ENCODE measurements at places on chromosomes 7 and 10.

GRCh38 chr10:101818872-101819633, 809 bp upstream of the OGA start:
- DNase-seq: no peak

GRCh38 chr7:93203496-93203895, 22.8 kb downstream of the HEPACAM2 start:
- DNase-seq: no peak

DNA sequence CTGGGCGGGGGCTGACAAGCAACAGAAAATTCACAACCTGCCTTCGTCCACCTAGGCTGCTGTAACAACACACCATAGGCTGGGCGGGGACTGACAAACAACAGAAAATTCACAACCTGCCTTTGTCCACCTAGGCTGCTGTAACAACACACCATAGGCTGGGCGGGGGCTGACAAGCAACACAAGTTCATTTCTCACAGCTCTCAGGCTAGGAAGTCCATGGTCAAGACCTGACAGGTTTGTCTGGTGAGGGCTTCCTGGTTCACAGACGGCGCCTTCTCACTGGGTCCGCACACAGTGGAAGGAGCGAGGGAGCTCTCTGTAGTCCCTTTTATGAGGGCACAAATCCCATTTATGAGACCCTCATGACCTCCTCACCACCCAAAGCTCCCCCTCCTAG, 52.2 kb downstream of the DIP2C start:
- DNase-seq: no peak

DNA sequence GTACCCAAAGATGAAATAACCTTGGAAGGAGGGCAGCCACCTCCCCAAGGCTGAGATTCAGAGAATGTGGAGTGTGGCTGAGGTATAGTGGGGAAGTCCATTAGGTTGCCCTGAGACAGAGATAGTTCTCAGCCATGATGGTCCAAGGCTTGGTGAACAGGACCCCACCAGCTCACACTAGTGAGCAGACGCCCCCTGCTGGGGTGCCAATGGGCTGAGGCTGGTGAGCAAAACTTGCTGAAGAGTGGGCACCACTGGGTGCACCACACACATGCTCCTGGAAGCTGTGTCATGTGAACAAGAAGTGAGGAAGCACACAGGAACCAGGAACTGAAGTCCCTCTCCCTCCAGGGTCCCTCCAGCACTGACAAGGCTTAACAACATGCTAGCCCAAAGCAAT, 8.9 kb downstream of the FBXL13 start:
- peak; percentile 6 for DNase-seq

GRCh38 chr7:131501422-131501821, 55.0 kb downstream of the PODXL start:
- DNase-seq: no peak

DNA sequence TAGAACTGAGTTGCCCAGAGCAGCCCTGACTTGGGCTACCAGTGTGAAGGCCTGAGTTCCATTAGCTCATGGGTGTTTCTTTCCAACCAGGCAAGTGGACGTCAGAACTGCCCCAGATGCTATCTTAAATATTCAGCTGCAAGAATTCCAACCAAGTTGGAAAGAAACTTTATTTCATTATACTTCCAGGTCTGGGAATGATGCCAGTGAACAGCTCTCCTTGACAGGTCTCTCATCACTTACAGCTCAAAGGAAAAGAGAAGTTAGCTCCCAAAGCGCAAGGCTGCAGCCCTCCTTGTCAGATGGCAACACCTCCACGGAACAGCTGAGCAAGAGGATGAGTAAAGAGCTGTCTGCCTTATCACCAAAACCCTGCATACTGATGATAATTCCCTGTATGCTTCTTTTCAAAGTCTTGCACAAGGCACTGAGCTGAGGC, 255.5 kb upstream of the AOAH start:
- no peak for DNase-seq

- DNase-seq: no peak
Observed at GRCh38 chr10:79434821-79435251, 10.6 kb downstream of the ZCCHC24 start.

DNA sequence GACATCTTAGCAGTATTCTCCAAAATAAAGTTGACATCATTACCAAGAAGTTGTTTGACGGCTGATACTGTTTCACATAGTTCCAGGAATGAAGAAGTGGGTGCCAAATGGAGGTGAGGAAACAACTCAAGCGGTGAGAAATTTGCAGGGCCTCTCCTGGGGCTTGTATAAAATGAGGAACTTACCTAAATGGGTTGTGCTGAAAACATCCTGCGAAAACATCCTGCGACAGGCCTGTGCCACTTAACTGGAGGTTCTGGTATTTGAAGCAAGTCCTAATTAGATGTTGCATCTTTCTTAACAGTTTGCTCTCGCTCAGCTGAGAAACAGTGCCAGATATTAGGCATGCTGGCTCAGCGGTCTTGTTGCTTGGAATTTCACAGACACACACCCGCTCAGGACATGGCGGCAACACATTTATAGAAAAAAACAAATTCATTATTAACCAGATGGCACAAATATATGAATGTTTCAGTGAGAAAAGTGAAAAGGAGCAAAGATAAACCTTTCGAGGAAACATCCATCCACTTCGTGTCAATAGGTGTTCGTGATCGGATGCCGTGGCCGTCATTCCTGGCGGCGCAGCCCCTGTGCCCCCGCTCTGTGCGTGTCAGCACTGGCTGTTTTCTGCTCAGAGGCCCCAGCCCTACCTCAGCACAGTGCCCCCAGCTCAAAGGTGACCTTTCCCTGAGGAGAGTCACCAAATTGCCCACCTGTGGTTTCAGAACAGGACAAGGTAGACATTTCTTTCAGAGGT, 48.1 kb downstream of the CDC123 start:
- no peak for DNase-seq

DNA sequence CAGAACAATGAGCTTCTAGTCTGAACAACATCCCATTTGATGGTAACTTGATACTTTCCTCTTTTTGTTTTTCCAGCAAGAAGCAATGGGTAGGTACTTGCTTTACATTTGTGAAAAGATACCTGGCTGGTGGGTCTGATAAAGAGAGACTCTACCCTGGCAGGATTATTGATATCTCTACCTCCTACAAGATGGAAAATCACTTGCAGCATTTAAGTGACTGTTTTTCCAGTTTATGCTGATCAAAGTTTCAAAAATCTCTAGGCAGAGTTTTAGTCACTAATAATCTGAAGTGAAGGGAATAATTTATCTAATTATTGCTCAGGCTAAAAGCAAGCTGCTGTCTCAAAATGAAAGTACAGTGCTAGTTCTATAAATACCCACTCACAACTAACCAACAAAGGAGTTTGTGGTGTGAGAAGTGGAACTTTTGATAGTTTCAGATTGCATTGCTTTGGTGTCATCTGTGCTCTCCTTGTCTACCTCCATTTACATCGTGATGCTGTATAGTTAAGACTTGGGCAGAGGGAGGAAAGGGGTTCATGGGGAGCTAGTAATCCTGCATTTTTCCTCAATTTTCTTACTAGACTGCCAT, 86.0 kb upstream of the ANKRD1 start:
- no peak for DNase-seq

DNA sequence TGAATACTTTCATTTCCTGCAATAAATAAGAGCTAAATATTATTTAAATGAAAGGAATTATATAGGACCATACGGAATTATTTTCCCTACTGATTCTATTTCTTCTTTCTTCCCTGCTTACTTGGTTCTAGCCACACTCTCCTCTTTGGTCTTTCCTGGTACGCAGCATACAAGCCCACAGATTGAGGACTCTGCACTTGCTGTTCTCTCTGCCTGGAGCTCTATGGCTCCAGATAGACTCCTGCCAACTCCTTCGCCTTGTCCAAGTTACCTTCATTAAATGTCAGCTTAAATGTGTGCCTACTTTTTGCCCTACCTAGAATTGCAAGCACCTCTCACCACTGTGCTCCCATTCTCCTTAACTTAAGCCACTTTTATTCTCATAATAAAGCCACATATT, 203.4 kb downstream of the MDFIC start:
- no peak for DNase-seq

- DNase-seq: no peak
Observed at GRCh38 chr10:112218960-112219359, 35.4 kb upstream of the GPAM start.

All from stimulated activated CD8-positive, alpha-beta memory T cell treated with anti-CD3 and anti-CD28 coated beads, Interleukin-15, amount 100 ng/mL, for 24 hours (primary cell).